ENCODE measurements at places on chromosomes 2 and 18.

- no peak for DNase-seq
Observed at GRCh38 chr2:44120428-44120827, 48.2 kb upstream of the PPM1B start.

DNA sequence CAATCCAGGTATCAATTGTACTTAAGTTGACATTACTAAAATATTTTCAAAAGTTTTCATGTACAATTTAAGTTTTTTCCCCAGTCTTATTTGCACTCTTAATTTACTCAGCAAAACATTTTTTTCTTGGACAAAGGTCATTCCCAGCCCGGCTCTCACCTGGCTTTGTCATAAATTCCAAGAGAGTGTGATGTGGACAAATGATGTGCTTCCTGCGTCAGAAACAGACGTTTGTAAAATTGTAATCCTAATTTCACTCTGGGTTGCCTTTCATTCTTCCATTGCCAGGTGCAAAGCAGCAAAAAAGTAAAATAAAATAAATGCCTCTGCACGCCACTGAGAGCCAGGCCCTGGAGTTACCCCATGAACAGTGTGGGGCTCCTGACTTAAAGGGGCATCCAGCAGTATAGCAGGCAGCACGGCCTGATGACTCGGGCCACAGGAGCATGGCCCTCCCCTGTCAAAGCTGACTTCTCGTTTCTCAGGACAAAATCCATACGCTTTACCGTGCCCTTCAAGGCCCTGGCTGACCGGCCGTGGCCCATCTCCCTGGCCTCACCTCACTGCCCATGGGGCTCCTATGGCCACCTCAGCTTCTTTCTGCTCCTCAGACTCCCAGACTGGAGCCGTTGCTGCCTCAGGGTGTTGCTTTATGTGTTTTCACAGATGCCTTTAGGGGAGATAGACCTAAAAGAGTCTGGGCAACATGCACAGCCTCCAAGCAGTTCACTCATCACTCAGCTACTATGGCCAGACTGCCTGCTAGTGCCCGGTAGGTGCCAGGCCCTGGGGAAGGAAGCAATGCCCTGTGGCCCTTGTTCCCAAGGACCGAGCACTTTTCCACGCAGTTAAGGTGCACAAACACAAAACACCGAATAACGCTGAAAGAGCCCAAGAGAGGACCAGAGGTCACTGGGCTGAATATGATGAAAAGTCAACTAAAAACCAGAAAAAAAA is 7.6 kb upstream of the TMEM185B start:
- no peak for DNase-seq

- DNase-seq: no peak
Observed at GRCh38 chr2:69311024-69311416, 76.0 kb downstream of the GFPT1 start.

DNA sequence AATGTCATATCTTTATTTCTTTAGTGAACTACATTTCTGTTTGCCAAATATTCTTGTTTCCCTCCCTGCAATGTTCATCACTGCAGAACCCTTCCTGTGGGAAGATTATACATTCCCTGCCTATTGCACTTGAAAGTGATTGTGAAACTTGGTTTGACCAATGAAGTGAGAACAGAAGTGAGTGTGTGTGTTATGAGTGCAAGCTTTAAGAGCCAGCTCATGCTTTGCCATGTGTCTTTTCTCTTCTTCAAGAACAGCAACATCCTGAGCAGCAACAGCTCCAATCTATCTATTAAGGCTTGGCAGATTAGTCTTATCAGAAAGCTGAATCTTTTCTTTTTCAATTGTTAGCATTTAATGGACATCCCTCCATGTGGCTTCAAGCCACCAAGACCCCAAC is 42.0 kb upstream of the UBE2E3 start:
- no peak for DNase-seq

GRCh38 chr2:127080226-127080937 is 26.6 kb downstream of the BIN1 start:
- no peak for DNase-seq

DNA sequence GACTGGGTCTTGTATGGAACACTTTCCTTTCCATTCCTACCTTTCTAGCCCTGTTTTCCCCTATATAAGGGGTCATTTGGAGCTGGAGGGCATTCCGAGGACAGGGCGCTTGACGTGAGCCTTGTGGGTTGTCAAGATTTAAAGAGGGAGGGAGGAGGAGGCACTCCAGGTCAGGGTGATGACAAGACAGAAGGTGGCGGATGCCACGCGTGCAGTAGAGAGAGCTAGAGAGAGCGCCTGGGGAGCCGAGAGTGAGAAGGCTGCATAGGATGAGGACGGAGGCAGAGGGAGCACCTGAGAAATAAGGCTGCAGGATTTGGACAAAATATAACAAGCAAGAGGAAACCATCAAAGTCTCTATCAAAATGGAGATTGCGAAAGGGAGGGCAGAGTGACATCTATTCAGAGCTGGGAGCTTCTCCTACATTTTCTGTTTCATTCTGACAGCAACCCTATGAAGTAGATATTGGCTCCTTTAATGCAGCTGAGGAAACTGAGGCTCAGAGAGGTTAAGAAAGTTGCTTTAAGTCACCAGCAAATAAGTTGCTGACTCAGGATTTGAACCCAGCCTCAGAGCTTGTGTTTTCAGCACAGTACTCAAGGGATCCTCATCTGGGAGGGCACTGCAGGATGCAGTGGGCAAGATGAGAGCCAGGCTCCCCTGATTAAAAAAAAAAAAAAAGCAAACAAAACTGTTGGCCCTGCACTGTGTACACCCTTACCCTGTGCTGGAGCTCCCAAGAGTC is 124.2 kb downstream of the MRO start:
- DNase-seq: no peak

DNA sequence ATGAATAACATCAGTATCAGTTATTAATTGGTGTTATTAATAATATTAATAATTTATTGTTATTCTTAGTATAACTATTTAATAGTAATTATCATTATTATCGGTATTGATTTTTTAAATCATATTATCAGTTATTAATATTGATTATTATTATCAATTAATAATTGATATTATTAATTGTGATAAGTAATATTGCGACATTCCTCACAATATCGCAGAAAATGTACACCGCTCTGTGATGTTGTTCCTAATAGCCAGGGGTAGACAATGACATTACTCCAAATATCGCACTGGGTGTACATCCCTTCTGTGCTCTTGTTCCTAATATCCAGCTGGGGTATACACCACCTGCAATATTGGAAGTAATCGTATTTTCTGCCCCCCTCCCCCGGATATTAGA is 23.3 kb upstream of the NAGK start:
- no peak for DNase-seq

- DNase-seq: no peak
Observed at GRCh38 chr18:42576124-42576523, 539.4 kb downstream of the RIT2 start.

DNA sequence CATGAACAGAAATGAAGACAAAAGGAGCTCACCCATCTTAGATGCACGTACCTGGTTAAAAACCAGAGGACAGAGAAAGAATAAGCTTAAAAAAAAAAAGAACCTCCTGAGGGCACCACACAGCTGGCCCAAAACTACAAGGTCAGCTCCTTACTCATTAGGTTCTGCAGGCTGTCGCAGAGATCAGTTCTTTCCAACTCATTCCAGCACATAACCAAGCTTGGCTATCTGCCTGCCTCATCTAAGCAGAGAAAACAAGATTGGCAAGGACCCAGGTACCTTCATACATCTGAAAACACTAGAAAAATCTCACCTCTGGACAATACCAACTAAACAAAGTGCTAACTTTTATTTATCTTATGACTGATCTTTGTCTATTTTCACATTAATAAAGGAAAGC is 89.9 kb downstream of the NOL10 start:
- no peak for DNase-seq

DNA sequence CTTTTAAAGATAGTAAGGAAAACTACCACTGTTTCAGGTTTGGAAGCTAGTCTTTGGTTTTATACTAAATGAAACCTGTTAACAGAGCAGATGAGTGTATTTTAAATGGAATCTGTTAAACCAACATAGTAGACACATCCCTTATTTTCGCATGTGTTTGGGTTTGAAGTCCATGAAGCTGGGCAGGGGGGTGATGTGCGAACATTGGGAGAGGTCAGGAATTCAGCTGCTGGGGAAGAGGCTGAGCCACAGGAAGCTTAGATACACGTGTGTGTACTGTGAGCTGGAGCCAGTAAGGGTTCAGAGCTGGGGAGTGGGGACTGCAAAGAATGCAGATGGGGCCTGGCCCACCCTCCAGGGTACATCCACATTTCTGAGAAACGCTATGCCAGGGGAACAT is 176.9 kb downstream of the VAPA start:
- no peak for DNase-seq

GRCh38 chr2:208354964-208355381 is 51.6 kb upstream of the PTH2R start:
- DNase-seq: no peak

- no peak for DNase-seq
Observed at GRCh38 chr2:79630972-79631557, 118.2 kb downstream of the CTNNA2 start.

DNA sequence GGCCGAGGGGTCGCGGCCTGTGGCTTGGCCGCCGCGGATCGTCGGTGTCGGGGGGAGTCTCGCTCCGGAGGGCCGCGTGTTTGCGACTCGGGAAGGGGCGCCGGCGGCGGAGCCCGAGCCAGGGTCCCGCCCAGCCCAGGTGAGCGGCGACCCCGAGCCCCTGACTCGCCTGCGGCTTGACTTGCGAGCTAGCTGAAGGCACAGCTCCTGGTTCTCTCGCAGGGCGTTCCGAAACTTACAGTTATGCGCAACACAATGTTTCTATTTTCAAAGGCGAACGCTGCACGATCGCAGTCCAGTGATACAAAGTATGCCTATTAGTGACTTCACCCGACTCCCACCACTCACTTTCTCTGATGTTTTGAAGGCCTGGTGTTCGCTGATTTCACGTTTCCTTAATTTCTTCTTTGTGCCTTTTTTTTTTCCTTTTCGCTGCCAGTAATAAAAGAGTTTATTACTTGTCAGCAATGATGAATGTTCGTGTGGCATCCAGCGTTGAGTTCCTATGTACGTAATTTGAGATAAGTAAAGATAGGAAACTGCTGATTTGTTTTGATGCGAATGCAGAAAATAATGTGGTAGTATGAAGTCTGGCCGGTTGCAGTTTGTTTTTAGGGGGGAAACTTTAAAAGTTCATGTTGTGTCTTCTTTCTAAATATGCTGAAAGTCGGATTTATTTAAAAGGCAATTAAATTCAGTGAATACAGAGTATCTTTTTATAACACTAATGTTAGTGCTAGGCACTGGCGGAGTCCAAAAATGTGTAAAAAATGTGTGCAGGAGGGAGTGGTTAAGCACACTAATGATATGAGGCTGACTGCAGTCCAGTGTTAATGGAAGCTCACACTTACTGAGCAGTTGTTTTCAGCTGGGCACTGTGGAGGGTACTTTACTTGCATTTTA is 706 bp downstream of the UBXN2A start:
- peak; percentile 51 for DNase-seq

DNA sequence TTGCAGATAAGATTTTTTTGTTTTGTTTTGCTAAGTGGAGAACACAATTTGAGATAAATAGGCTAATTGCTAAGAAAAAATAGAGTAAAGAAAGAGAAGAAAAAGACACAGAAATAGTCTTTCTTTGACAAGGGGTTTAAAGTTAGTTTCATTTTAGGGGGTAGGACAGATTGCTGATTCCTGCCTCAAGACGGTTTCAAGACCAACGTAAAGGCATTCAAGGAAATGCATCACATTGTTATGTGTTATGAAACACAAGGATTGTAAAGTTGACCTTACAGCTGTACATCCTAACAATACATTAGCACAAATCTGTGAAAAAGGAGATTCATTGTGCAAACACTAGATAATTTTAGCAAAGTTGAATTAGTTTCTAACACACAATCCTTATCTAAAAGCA is 22.7 kb upstream of the ETAA1 start:
- no peak for DNase-seq

DNA sequence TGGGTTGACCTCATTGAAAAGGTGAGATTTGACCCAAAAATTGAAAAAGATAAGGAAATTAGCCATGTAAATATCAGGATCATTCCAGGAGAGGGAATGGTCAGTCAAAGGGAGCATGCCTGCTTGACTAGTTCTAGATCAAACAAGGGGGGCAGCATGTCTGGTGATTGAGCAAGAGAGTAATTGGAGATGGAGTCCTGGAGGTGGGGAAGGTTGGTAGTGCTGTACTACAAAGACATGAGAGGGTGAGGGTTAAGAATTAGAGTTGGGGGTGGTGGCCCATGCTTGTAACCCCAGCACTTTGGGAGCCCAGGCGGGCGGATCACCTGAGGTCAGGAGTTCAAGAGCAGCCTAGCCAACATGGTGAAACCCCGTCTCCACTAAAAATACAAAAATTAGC is 2.0 kb downstream of the MRPL30 start:
- no peak for DNase-seq

GRCh38 chr2:78861546-78861945 is 164.0 kb upstream of the REG3G start:
- DNase-seq: no peak

- DNase-seq: no peak
Observed at GRCh38 chr2:134170700-134171099, 83.2 kb upstream of the MGAT5 start.

DNA sequence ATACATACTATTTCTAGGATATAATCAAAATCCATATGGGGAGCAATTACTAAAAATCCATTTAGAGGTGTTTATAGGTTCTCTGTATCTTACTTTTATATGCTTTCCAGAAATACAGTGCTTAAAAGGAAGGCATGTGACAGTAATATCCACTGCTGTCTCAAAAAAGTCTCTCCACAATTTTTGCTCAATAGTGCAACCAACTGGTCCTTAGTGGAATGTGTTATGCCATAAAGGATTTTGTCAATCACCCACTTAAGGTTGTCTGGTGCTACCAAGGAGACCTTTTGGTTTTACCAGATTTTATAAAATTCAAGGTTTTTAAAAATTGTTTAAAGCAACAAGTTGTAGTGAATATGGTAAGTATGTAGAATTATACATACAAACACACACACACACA is 328.5 kb upstream of the DSEL start:
- DNase-seq: no peak

DNA sequence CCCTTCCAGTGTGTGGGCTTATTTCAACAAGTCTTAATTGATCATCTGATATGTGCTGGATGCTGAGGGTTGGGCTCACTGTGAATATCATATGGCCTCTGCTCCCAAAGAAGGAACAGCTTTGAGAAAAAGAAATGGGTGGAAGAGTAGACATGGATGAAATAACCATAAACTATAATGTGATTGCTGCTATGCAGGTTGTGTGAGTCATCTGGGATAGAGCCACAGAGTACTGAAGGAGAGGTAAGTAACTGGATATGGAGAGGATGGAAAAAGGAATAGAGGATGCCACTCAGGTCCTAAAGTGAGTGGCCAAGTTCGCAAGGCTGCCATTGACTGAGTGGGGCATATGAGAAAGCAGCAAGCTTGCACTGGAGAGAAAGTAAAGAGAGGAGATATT is 8.7 kb upstream of the DSG2 start:
- no peak for DNase-seq

DNA sequence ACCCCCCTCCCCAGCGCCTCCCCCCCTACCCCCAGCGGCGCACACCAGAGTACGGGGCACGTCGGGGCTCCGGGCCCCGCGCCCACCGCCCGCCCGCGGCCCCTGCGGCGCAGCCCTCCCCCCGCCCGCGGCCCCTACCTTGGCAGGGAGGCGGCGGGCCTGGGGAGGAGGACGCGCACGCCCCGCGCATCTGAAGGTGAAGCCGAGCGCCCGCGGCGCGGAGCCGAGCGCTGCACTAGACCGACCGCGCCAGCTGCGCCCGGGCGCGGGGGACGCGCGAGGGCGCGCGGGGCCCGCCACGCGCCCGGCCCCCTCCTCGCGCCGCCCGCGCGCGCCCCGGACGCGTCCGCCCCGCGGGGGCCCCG is at the start of gene ZNF516:
ZNF516 (minus strand) TSS at position 237 of the 365 bp plus-strand sequence. CDS start 52,188 bp downstream, outside the sequence.
- DNase-seq: no peak

All from hippocampal formation (tissue), 2 donors.